Stimulated activated CD8-positive, alpha-beta memory T cell treated with anti-CD3 and anti-CD28 coated beads, Interleukin-2, amount 100 ng/mL, for 1 hour (primary cell): ENCODE measurements at places on chromosomes 11 and 22.

- no peak for DNase-seq
Observed at GRCh38 chr11:119504371-119504770, 81.4 kb upstream of the THY1 start.

DNA sequence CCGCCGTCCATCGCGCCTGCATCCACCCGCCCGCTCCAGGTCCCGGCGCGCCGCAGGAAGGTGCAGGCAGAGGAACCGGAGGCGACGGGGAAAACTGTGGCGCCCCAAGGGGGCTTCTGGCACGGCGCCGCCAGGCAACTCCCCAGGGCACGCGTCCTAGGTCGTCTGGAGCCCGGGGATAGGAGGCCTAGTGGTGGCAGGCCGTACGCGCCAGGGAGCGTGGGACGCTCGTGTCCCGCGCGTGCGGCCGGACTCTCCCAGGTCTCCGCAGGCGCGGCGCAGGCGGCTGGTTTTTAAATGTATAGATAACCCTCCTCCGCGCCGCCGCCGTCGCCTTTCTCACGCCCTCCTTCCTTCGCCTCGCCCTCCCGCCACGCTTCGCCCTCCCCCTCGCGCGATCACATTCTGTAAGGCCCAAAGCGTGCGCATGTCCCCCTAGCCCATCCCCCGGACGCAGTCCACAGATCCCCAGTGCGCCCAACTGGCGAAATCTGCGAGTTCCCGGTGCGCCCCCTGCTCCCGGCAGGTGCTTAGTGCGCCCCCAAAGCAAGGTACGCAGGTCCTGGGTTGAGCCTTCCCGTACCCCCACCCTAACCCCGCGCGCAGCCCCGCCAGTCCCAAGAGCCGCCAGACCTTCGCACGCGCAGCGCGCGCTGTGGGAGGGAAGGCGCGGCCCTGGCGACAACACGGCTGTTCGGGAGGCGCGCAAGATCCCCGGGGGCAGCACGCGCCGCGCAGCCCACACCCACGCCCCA is at the start of gene ASCL2:
Gene ASCL2, minus strand, starts transcription at position 267 of the 755 bp plus-strand sequence. Its CDS starts 256 bp downstream, at position 11.
- DNase-seq, result no peak

DNA sequence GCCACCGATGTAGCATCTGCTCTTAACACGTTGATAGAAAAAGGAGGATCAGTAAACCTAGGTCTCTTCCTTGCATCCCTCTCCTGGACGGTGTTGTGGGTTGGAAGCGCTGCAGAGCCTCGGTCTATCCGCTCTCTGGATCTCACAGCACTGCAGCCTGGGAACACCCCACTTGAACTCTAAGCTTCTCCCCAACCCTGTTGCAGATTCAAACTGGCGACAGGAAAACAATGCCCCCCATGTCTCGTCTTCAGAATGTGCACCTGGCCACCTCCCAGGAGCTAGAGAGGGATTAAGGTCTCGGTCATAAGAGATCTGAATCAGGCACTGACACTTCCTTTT is 454 bp downstream of the TMEM218 start:
- no peak for DNase-seq

GRCh38 chr11:63448646-63449045 is 42.3 kb downstream of the PLAAT5 start:
- DNase-seq, result no peak
